ENCODE measurements at places on chromosomes 6 and 20. TPM values are rescaled to one million over a fixed set of nuclear protein-coding genes. Genes with fewer than 3 reads are reported as not detected.

DNA sequence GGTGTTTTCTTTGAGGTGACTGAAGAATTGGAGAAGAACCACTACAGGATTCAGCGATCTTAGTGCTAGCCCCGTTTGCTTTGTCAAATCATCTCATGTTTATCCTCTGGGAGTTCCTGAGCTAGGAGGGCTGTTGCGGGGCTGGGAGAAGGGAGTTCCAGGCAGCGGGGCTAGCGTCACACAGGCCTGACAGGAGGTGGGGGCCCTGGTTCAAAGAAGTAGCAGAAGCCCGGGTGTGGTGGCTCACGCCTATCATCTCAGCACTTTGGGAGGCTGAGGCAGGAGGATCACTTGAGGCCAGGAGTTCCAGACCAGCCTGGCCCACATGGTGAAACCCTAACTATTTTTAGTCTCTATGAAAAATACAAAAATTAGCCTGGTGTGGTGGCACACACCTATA lies 33.2 kb upstream of the SULF2 start:
- no peak for DNase-seq

Gene RAB44
- 0.08 TPM for total RNA-seq

GRCh38 chr20:63283397-63284082 lies 9.4 kb upstream of the COL20A1 start:
- no peak for DNase-seq

DNA sequence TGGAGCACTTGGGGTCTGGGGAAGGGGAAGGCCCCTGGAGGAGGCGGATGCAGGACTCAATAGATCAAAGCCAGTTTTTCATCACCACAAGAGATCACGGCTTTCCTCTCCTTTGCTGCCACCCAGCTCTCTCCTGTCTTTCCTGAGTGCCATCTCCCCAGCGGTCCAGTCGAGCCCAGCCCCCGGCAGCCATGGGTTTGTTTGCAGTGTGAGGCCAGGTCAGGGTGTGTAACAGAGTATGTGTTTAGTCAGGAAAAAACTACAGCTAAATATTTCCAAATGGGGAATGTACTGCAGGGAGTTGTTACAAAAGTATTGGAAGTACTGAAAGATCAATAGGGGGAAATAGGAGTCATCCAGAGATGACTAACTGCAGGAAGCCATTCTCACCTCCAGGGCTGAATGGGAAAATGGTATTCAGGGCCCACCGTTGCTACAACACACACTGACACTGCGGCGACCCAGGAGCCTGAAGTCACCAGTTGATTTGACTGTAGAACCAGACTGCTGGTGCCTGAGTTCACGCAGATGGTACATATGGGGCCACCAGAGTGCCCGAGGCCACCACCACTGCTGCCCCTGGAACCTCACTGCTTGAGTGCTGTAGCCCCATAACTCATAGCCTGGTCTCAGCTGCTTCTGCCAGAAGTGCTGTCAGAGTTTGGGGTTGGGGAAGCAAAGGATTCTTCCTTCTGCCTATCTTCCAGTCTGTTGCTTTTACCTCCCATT lies 23.6 kb upstream of the FANCE start:
- DNase-seq: peak; percentile 75

Gene BANF2
- total RNA-seq: not detected

GRCh38 chr6:12478921-12479320 lies 188.8 kb downstream of the EDN1 start:
- DNase-seq: no peak

- no peak for DNase-seq
These were observed 27.1 kb upstream of the TOP1 start for GRCh38 chr20:41001497-41001896.

DNA sequence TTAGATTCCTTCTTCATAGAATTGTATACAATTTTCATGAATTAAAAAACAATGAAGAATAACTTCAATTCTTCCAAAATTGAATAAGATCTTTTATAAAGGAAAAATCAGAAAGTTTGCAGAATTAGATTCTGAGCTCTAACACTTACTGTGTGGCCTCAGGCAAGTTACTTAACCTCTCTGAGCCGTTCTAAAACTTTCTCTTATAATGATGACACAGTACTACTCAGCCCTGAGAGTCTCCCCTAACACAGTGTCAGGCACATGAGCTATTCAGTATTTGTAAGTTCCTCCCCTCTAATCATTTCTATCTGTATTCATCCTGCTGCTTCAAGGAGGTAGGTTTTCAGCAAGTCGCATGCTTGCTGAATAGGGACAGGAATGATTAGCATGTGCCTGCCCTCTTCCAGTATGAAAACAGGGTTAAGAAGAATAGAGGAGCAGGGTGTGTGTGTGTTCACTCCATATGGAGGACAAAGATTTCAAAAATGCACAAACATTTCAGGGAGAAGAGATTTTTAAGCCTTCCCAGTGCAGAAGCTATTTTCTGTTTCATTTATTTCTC lies 11.4 kb downstream of the ID4 start:
- DNase-seq: no peak

Gene FLRT3
- 7.9 TPM for total RNA-seq

Gene ZSCAN26
- 5.5 TPM for total RNA-seq

Gene TAGAP
- 0.45 TPM for total RNA-seq

- peak; percentile 33 for DNase-seq
These were observed 37.0 kb downstream of the SYTL3 start for GRCh38 chr6:158686791-158687381.

DNA sequence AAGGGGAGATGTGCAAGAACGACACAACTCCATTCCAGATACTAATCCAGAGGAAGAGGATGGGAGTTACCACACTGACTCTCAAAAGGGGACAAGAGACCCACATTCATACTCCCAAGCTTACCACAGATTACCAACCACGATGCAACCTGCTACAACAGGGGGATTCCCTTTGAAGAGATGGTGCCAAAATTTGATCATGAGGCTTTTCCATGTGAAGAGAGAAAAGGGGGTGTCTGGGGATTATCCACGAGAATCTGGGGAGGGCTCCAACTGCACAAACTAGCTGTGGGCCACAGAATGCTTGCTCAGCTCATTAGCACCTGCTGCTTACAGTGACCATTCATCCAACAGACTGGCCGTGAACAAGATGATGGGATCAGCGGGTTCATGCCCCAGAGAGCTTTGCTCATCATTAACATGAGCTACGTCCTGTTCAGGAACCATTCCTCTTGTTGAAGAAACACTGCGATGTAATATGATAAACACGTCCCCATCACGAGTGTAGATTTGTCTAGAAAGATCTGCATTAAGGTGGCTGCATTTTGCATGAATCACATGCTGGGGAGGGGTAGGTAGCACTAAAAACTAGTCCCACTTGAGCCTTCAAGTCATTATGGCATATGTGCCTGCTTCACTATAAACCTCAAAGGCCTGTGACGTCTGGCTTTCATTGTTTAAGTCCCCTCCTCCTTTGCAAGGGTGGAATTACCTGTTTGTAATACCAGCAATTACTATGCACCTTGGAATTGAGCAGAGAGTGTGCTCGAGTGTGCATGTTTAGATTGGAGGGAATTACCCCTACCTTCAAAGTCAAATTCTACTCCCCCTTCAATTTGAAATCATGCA lies 4.0 kb downstream of the PLAGL2 start:
- DNase-seq: no peak

DNA sequence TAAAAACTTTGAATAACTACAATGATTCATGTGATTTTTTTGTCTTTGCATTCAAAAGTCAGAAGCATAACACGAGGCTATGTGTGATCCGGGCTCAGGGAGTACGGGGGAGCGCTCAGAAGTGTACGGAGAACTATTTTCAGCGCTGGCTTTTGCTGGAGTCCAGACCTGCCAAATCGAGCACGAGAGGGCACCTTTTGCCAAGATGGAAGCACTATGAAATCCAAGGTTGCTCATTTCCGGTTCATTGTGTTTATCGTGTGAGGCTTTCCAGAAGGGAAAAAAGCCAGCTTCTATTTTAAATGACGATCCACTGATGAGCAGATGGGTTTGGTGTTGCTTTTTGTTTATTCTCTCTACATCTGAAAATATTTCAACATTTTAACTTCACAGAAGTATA lies 11.3 kb downstream of the RAMACL start:
- no peak for DNase-seq

DNA sequence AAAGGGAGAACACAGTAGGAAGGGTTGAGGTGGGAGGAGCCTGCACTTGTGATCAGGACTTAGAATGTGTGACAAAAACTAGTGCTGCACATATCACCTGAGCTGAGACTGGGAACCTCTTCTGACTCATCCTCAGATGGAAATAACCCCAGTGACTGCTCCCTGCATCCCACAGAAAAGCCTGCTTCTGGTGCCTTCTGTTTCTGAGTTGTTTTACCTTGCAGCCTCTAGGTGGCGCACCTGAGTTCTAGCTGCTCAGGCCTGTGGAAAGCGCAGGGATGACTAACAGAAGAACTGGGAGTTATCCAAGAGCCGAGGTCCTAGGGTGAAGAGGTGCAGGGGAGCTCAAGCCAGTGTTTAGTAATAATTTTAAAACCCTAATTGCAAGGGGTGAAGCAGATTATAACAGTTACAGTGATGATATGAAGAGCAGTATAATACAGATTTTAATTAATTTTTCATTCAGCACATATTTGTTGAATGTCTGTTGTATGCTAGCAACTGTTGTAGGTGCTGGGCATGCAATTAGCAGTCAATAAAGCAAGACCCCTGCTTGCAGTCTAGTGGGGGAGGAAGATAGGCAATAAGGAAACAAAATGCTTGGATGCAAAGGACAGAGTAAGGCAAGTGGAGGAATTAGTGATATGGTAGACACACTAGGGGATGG lies 302.5 kb downstream of the DHX35 start:
- DNase-seq: peak; percentile 58

DNA sequence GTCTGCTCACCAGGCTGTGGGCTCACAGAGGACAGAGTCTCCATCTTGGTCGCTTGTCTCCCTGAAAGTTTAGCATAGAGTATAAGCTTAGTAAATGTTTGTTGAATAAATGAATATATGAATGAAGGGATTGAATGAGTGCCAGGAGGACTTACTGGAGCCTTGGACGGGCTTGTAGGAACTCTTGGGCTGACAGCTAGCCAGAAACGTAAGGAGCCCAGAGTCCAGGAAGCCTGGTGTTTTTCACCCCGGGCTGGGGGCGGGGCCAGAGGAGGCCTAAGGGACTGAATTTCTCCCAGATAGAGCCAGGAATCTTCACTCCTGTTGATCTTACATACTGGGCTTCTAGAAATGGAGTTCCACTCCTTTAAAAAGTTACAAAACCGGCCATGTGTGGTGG lies 68.5 kb upstream of the SRSF6 start:
- DNase-seq: no peak

DNA sequence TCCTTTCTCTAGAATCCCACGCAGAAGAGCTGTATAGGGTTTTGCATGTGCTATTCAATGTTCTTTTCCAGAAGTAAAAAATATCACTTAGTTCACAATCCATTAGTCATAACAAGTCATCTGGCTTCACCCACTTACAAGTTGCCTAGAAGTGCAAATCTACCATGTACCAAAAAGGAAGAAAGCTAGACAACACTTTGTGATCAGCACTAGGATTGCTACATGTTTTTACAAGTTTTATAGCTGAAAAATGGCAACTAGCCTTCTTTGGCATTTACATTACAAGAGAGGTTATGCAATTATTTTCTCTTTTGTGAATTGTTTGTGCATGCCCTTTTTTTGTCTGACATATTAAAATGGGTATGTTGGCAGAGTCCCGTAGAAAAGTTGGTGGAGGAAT lies 85.6 kb upstream of the PTPRK start:
- DNase-seq: no peak

DNA sequence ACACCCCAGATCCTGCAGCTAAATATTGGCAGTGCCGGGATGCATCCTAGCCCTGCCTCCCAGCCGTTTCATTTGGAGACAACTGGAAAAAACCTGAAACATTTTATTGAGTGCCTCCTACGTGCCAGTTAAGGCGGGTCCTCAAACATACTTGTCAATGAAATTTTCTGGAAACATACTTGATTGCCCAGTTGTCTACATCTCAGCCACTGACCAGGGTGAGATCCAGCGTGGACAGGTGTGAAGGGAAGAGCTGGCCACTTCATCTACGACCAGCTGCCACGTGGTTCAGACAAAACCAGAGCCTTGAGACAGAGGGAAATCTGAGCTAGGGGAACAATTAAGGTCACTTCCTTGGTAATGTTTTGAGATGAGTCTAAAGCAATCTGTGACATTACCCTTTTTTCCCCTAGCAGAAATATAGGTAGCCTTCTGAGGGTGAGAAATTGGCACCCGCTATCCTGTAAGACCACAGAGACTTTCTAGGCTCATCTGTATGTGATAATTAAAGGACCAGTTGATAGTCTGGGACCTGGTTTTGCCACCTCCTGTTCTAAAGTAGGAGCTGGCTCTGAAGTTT lies 116.3 kb upstream of the MTHFD1L start:
- DNase-seq: no peak

- DNase-seq: no peak
These were observed 78.9 kb downstream of the GINS1 start for GRCh38 chr20:25486377-25486776.

- no peak for DNase-seq
These were observed 19.2 kb downstream of the MGME1 start for GRCh38 chr20:17987988-17988387.

- no peak for DNase-seq
These were observed 4.7 kb upstream of the MAP3K4 start for GRCh38 chr6:160986851-160987250.

Gene THEMIS
- total RNA-seq: 0.13 TPM

DNA sequence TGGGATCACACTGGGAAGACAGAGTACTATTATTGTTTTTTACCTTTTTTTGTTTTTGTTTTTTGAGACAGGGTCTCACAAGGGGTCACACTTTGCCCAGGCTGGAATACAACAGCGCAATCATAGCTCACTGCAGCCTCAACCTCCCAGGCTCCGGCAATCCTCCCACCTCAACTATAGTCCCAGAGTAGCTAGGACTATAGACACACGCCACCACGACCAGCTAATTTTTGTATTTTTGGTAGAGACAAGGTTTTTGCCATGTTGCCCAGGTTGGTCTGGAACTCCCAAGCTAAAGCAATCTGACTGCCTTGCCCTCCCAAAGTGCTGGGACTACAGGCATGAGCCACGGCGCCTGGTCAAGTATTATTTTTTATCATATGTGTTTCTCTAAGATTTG lies 81.0 kb downstream of the ZMYND8 start:
- DNase-seq: no peak

DNA sequence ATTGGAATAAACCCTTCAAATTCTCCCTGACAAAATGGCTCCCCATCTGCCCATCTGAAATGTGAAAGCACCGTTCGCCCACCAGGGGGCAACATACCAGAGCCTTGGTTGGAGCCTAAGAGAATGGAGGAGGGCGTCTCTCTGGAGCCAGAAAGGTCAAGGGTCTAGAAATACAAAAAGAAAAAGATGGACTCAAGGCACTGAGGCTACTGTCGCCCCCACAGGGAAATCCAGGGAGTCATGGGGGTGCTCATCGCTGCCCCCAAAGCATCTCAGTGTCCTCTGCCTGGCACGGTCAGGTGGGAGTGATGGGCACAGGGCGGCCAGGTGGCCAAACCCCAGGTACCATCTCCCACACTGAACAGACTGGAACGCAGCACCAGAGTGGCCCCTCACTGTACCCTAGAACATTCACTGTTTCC lies 136.3 kb downstream of the ZMYND8 start:
- no peak for DNase-seq

Gene MCCD1
- not detected for total RNA-seq

DNA sequence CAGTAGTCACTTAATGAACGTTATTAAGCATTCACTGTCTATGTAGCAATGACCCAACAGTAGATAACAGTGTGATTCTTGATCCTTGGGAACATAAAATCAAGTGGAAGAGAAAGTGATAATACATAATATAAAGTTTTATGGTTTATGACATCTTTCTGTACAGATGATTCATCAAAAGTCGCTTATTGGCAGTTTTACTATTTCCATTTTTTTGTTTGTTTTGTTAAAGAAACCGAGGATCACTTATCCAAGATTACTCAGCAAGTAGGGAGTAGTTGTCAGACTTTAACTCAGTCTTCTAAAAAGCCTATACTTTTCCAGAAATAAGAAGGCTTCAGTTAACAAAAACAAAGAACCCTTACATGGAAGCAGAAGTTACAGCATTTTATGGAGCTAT lies 260.8 kb downstream of the ZFAND3 start:
- no peak for DNase-seq
